Activated naive CD8-positive, alpha-beta T cell treated with anti-CD3 and anti-CD28 coated beads, Interleukin-2, amount 50 U/mL, for 24 hours (primary cell): ENCODE measurements at places on chromosomes 7 and 10.

GRCh38 chr7:29065181-29065857 lies 81.0 kb downstream of the CPVL start:
- no peak for DNase-seq

GRCh38 chr7:20598459-20599309 lies 16.8 kb upstream of the ABCB5 start:
- DNase-seq = no peak

DNA sequence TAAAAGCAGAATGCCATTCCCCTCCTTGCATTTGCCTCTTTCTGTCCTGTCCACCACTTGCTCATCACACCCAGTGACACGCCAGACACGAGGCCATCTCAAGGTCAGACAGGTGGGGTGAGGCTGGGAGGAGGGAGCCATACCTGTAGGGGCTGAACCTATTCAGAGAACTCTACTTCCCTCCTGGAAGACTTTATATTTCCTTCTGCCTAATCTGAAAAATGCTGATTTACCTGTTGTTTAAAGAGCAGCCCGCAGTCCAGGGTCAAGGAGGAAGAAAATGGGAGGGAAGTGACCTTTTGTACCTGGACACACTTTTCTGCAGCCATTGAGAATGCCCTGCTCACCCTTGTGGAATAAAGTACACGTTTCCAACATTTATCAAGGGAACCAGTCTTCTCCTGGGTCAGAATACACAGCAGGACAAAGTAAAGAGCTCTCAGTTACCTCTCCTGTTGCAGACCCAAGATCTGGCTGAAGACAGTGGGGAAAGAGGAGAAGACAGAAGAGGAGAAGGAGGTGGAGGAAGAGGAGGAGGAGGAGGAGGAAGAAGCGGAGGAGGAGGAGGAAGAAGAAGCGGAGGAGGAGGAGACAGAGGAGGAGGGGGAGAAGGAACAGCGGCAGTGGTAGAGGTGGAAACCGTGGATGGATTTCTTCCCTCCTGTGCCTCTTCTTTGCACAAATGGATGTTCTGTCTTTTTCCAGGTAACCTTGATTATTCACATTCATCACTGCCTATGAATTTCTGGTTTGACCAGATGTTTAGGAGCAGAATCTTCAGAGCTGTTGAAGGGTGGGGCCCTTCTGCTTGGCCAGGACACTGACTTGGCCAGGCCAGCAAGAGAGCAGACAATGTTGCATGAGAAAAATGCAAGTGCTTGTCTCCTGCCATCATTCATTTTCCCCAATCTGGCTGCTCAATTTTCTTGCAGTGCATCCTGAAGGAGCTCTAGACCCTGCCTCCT lies 1.2 kb upstream of the BLNK start:
- DNase-seq = no peak

GRCh38 chr10:26430641-26431163 lies 7.4 kb upstream of the APBB1IP start:
- DNase-seq = no peak

- DNase-seq = no peak
Measured at GRCh38 chr7:101555269-101555920, 73.7 kb downstream of the MYL10 start.

- DNase-seq = no peak
Measured at GRCh38 chr10:36669615-36670352, 455.6 kb upstream of the ANKRD30A start.

DNA sequence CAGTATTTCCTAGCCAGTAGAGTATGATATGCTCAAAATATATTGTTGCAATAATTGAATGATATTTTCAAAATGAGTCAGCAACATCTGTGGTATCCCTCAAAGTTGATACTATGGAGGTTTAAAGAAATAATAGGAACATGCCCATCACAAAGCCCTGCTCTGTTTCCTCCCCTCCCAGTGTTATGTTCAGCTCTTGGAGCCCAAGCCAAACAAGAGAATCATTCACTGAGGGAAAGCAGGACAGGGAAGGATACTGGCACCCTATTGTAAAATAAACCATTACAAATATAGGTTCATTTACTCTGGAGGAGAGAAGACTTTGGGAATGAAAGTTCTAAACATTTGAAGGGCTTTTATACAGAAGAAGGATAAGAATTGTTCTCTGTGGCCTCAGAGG lies 37.6 kb downstream of the SORCS3 start:
- DNase-seq = no peak

DNA sequence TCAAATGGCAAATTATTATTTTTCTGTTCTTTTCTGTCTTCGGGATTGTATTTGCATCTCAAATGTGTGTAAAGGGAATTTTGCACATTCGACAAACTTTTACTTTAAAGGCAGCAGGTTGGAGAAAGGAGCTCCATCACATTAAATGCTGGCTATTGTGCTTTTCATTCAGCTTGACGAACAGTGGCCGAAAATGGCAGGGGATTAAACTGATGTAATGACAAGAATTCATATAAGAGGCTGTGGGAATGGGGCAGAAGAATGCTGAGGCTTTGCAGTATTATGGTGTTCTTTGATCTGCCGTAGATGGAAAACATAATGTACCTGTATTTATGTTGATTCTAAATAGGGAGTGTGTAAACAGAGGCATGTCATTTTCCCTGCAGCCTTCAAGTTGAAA lies 376.0 kb downstream of the LRMDA start:
- DNase-seq = no peak

- no peak for DNase-seq
Measured at GRCh38 chr10:86233131-86233530, 133.5 kb downstream of the GRID1 start.

DNA sequence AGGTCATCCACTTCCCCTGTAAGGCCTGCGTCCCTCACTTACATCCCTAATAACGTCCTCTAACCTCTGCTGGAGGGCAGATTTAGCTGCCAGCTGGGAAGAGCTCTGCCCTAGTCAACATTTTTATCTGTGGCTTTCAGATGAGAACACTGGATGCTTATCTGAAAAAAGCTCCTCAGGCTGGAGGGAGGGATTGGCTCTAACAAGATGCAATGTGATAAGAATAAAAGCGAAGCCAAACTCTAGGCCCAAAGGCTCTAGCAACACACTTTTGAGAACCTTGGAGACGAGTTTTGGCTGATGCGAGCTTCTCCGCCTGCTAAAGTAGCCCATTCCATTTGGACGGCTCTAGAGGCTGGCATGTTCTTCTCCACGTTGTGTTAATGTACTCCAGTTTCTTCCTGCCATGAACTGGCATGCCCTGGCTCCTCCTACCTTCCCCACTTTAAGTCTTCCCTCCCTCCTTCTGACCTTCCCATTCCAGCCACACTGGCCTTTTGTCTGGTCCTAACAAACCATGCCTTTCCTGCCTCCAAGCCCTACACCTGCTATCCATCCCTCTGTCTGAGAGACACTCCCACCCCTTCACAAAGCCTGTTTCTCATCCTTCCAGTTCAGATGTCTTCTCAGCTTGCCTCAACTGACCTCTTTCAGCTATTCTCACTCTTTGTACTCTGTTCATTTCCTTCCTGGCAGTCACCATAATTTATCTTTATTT lies 62.5 kb upstream of the ATRNL1 start:
- no peak for DNase-seq

GRCh38 chr10:50614444-50615137 lies 9.2 kb downstream of the SGMS1 start:
- DNase-seq = no peak

- DNase-seq = no peak
Measured at GRCh38 chr10:84018826-84019225, 120.5 kb upstream of the GHITM start.

- no peak for DNase-seq
Measured at GRCh38 chr7:81645435-81645834, 124.4 kb downstream of the HGF start.

GRCh38 chr7:21497072-21497471 lies 45.8 kb upstream of the DNAH11 start:
- no peak for DNase-seq

GRCh38 chr10:88111294-88111693 lies 247.9 kb downstream of the PTEN start:
- DNase-seq = no peak

DNA sequence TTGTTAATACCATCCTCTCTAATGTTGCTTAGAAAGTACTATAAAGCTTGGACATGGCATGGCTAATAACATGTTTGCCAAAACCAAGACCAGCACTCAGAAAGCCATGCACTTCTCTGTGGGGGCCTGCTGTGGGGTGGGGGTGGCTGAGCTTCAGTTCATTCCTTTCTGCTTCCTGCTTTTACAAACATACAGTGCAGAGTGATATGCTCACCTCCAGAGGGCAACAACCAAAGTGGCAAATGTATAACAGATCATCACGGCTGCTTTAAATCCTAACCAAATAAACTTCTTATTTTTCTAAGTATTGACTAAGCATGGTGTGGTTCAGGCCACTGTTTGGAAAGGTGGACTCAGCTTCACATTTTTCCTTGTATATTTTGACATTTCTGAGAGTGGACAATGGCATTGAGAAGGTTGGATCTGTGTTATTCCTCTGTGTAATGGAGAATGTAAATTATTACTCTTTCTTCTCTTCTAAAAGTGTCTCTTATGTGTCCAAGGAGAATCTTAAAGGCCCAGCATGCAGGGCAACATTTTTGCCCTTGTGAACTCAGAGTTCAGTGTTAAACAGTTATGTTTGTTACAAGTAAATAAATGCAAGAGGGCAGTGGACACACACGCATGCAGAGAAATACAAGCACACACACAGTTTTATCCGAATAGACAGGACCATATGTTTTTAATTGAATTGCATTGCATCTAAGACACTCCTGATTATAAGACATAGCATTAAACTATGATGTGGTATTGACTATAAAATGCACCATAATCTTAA lies 186.1 kb downstream of the HERPUD2 start:
- no peak for DNase-seq

- no peak for DNase-seq
Measured at GRCh38 chr7:1130021-1130990, 29.7 kb downstream of the ZFAND2A start.

GRCh38 chr10:48608279-48608681 lies 3.4 kb upstream of the ARHGAP22 start:
- DNase-seq = peak; percentile 22

- DNase-seq = no peak
Measured at GRCh38 chr10:51001587-51001986, 72.7 kb upstream of the PRKG1 start.

GRCh38 chr10:106504536-106504935 lies 660.0 kb downstream of the SORCS1 start:
- no peak for DNase-seq

- peak; percentile 90 for DNase-seq
Measured at GRCh38 chr7:100691676-100692577, 2.1 kb downstream of the GIGYF1 start.

DNA sequence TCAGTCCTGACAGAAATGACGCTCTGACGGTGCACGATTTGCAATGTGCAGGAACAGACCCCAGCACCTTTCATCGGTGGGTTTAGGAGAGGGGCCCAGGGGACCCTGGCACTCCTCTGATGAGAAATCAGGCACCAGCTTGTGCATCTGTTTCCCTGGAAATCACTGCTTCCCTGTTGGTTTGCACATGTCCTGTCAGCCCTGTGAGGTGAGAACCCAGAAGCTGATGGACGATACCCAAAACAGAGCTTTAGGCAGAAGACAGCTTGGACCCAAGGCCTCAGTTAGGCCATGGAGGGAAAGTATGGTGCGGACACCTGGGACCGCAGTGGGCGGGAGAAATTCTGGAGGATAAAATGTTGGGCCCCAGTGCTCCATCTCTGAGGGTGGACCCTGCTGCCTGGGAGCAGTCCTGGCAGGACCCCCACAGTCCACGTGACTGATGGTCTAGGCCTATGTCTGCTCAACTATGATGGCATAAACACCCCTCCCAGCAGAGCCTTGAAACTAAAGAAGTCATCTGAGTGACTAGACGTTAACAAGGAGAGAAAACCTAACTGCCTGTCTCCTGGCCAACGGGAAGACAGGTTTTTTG lies 242.8 kb downstream of the PTPRN2 start:
- no peak for DNase-seq

DNA sequence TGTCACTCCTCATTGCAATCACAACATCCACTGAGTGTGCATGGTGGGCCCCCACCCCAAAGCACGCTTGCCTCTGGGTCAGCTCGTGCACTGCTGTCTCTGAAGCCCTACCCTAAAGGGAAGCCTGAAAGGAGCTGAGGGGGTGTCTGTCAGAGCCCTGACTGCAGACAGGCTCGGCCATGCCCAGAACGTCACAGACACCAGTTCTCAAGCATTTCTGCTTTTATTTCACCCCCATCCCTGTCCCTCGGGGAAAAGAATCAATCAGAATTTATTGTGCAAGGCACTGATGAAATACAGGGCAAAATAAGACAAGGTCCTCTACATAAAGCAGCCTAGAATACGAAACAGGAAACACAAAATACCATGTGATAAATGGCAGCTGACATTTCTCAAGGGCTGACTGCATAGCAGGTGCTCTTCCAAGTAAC lies 231.8 kb downstream of the WDR37 start:
- no peak for DNase-seq

DNA sequence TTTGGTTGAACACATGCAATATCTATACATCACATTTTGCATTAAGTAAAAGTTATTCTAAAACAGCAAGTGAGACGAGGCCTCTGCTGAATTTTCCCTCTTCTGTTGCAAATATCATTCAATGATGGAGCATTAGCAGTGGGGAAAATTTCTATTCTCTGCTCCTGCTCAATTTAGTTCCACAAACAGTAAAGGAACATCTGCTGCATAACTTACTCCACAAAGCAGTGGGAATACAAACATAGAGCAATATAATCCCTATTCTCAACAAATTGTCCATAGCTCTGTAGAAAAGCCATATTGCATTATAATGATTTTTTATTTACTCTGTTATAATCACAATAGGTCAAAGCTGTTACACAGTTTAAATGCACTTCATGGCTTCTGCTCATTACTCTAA lies 5.9 kb downstream of the AGR3 start:
- no peak for DNase-seq

GRCh38 chr7:30971840-30972563 lies 8.2 kb downstream of the GHRHR start:
- no peak for DNase-seq
